Hepatic stellate cell (primary cell): ENCODE measurements at places on chromosomes 12 and 14.

DNA sequence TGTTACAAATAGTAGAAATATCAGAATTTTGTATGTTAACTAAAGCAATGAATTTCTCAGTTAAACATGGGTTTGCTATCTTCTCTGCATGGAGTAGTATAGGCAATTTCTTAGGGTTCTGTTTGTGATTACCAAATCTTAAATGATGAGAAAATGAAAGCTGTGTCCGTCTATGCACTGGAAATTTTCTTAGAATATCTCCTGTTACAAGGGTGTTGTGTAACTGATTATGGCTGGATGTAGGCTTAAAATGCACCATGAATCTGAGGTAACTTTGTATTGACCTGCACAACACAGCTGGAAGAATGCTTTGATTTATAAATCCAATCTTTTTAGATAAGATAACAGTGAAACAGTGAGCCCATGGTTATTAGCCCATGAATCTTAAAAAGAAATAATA lies 17.8 kb downstream of the TRIP11 start:
- no peak for DNase-seq

GRCh38 chr14:76640923-76641395 lies 120.3 kb upstream of the VASH1 start:
- no peak for DNase-seq

DNA sequence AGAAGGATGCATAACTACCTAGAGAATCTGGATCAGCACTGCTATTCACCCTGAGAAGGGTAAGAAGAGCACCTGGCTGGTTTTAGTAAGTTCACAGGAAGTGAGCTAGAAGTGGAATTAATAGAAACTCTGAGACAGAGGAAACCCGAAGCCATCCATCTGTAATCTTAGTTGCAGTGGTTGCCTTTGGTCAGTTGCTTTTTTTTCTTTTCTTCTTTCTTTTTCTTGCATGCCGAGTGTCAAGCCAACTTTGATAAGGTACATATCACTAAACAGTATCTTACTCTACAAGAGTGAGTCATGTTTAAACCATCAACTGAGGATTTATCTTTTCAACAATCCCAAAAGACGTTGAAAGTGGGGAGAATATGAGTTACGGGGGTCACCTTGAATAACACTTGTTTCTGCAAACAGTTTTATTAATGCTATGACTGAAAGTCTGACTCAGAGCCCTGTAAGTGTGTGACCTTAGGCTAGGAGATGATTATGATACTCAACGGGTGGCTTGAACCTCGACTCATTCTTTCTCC lies 26.7 kb downstream of the C12orf75 start:
- no peak for DNase-seq

DNA sequence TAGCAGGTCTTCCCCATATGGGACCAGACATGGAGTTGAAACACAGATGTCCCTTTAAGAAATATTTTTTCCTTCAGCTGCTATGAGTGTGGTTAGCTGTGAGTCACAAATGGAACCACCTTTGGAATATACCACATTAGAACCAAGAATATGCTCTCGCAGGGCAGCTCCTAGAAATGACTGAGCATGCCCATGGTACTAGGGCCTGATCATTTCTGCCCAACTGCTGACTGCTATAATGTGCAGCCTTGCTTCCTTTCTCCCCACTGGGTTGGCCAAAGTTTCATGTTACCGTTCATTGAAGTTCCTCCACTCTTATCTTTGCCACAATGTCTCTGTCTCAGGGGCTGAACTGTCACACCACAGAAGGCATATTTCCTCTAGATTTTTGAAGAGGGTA lies 1074.6 kb downstream of the FLRT2 start:
- no peak for DNase-seq

- peak; percentile 10 for DNase-seq
Measured at GRCh38 chr12:30440826-30441602, 254.7 kb downstream of the IPO8 start.

DNA sequence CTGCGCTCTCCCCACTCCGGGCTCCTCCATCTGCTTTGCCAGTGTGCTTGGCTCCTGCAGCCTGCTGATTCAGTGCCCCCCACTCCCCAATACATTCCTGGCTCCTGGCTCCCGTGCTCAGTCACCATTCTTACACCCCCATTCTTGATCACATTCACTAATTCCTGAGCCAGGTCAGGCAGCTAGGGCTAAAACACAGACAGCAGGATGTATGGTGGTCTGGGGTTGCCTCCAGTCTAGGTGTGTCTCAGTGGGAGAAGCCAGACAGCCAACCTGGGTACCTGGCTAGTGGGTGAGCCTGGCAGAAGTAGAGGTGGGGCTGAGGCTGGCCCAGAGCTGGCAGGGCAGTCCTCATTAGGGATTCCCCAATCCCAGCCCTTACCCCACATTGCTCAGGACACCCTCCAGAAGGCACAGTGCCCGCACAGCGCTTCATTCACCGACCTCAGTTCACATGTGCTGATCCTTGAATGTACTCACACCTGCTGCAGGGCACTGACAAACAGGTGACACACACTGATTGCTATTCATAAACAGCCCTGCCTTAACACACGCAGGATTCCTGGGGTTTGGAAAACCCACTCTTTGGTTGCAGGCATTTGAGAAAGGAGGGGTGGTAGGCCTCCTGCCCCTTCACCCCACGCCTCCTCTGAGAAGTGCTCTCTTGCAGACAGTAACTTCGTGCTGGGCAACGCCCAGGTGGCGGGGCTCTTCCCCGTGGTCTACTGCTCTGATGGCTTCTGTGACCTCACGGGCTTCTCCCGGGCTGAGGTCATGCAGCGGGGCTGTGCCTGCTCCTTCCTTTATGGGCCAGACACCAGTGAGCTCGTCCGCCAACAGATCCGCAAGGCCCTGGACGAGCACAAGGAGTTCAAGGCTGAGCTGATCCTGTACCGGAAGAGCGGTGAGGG lies 1.7 kb downstream of the KCNH3 start:
- no peak for DNase-seq

DNA sequence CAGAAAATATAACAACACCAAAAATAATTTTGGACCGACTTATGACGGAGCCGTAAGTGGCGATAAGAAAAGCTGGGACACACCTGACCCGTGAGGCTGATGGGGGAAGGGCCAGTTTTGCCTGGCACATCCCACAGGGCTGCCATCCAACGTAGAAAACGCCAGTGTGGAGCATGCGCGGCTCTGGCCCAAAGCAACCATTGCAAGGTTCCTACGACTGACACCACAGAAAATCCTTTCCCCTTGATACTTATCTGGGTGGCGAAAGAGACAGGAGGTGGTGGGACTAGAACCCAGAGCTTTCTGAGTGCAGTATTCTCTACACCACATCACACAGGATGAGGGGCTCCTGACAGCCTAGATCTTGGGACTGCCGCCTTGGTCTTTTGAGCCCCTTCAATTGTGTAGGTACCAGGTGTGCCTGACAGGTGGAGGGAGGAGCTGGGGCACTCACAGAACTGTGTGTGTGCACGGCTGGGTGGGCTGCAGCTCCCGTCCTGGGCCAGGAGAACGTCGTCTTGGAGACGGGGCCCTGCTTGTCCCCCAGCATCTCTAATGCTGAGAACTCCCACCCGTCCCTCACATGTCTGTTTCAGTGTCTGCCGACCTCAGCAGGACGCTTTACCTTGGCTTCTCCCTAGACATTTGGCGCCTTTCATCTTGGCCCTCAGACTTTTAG lies 17.4 kb upstream of the CACNA2D4 start:
- no peak for DNase-seq

DNA sequence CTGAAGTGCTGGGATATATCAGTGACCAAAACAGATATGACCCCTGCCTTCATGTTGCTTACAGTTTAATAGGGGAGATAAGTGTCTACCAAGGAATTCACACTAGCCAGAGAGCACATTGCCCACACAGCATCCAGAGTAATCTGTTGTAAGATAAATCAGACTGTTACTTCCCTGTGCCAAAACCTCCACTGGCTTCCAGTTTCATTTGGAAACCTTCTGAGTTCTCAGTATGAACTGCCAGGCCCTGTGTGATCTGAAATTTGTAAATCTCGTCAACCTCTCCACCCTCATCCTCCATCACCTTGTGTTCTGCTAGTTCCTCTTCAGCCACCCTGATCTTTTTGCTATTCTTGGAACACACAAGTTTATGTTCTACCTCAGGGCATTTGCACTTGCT lies 154.7 kb downstream of the ETV6 start:
- DNase-seq: no peak

- DNase-seq: no peak
Measured at GRCh38 chr12:42259699-42260098, 21.7 kb upstream of the YAF2 start.

DNA sequence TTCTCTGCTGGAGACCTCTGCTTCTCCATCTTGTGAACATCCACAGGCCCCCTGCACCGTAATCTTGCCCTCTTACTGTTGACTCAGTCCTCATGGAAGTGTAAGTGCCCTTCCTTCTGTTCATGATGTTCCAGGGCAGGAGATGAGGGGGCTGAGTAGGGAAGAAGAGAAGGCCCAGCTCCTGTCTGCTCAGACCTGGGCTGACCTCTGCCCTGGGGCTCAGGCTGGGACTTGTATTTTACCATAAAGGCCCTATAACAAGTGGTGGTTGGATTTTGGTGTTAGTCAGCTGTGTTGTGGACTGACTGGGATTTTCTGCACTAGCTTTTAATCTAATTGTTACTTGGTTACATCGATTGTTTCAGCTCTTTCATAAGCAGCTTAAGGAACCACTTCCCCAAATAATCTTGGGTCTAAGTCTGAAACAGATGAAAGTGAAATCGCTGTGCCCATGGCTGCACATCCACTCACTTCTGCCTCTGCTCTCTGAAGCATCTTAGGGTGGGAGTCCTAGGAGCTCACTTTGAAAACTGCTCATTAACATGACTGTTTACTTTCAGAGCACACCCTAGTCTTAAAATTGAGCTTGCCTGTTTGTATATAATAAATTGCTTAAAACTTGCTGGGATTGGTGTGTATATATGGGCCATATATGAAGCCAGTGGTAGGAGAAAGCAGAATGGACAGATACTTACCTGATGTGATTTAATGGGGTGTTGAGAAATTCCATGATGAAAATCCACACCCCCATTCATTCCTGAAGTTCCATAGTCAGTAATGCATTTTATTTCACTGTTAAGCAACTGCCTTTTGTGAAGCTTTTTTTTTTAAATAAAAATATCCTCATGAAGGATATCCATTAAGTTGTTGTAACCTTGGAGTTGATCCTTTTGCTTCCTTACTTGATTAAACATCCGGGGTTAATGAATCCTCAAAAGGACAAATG lies 17.7 kb downstream of the C12orf71 start:
- DNase-seq: no peak

- DNase-seq: no peak
Measured at GRCh38 chr14:73246387-73247150, 9.3 kb downstream of the PAPLN start.

DNA sequence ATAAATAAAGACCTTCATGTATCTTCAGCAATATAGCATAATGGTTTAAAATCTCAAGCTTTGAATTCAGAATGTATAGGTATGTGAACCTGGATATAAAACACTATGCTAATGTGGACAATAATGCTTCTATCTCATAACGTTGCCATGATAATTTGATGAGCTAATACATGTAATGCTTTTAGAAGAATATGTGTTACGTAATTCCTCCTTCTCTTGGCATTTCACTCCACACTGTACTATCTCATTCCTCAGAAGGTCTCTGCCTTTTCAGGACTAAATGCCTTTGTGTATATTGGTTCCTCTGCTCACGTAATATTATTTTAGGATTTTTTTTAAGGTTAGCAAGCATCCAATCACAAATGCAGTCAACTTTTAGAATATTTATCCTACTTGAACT lies 86.5 kb downstream of the FOXA1 start:
- no peak for DNase-seq

DNA sequence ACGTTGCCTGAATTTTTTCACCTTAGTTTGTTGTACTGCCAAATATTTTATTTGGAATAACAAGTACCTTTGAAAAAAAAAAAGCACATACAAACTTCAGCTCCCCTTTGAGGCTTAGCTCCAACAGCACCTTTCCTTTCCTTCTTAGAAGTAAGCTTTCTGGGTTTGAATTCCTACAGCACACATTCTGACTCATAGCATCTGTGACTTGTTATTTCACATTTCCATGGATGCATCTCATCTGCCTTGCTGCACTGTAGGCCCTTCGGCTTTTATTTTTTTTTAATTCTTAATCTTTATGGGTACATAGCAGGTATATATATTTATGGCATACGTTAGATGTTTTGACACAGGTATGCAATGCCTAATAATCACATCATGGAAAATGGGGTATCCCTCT lies 7.2 kb downstream of the LGALS3 start:
- DNase-seq: peak; percentile 50

DNA sequence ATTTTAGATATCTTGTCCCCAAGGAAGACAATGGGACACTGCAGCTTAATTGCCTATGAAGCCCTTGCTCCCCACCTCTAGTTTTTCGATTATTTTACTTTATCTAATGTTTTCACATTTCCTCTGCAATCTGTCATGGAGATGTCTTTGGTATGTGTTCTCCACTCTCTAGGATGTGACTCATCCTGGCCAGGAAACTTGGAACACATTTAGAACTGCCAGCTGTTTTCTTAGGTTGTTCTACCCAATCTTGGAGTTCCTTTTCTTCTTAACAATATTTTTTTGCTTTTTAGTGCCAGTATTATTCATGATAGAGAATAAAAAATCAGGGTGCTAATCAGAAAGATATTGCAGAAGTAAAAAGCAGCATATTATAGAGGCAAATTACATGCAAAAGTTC lies 101.7 kb upstream of the CLEC14A start:
- peak; percentile 72 for DNase-seq

DNA sequence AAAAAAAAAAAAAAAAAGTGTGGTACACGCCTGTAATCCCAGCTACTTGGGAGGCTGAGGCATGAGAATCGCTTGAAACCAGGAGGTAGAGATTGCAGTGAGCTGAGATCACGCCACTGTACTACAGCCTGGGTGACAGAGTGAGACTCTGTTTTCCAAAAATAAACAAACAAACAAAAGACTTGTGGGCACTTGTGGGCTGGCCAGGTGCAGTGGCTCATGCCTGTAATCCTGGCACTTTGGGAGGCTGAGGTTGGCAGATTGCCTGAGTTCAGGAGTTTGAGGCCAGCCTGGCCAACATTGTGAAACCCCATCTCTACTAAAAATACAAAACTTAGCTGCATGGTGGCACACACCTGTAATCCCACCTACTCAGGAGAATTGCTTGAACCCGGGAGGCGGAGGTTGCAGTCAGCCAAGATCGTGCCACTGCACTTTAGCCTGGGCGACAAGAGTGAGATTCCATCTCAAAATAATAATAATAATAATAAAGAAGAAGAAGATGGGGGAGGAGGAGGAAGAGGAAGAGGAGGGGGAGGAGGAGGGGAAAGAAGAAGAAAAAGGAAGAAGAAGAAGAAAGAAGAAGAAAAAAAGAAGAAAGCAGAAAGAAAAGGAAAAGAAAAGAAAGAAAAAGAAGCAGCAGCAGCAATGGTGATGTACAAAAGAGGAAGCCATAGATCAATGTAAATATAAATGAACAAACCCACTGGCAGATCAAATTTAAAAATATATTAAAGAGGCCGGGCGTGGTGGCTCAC lies 27.9 kb upstream of the CCNT1 start:
- no peak for DNase-seq
